ENCODE measurements at places on chromosomes 7 and 10.
A peak's percentile ranks its signal among the peaks of the same experiment; 100 is the strongest.

GRCh38 chr7:84735677-84736076 is 451.2 kb downstream of the SEMA3D start:
- no peak for DNase-seq

DNA sequence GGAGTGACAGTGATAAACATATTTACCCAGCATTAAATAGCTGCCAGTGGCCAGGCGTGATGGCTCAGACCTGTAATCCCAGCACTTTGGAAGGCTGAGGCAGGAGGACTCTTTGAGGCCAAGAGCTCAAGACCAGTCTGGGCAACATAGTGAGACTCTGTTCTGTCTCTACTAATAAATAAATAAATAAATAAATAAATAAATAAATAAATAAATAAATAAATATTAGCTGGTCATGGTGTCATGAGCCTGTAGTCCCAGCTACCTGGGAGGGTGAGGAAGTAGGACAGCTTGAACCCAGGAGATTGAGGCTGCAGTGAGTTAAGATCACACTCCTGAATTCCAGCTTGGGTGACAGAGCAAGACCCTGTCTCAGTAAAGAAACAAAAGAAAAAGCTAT is 384.0 kb upstream of the ADARB2 start:
- DNase-seq, result no peak

DNA sequence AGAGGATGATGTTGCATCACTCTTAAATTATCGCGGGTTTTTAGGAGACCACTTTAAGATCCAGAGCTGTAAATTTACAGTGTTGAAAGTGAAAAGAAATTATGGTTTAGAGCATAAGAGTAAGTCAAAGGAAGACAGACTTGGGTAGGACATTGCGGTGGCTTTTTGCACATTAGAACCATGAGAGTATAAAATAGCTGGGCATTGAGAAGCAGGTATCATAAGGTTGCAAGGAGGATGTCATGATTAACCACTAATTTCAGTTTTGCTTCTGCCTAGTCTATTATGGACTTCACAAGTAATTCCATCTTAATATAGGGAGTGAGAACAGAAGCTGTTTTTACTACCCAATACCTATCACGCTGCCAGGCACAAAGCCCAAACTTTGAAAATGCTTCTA is 57.7 kb downstream of the CALCR start:
- DNase-seq, result no peak

DNA sequence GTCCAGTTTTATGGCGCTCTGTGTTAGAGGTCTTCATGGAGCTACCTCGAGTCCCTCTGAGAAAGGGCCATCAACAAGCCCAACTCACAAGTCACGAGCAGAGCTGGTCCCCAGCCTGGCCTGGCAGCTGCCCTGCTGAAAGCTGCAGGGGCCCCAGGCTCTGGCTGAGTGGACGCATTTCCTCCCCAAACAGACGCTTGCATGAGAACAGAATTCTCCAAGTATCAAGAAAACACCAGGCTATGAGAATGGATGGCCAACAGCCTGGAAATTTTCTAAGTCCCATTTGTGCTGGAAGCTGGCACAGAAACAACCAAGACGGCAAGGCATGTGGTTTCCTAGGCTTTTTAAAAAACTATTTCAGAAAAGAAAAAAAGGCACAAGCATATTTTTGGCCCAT is 114.8 kb downstream of the FAM53B start:
- DNase-seq, result no peak

DNA sequence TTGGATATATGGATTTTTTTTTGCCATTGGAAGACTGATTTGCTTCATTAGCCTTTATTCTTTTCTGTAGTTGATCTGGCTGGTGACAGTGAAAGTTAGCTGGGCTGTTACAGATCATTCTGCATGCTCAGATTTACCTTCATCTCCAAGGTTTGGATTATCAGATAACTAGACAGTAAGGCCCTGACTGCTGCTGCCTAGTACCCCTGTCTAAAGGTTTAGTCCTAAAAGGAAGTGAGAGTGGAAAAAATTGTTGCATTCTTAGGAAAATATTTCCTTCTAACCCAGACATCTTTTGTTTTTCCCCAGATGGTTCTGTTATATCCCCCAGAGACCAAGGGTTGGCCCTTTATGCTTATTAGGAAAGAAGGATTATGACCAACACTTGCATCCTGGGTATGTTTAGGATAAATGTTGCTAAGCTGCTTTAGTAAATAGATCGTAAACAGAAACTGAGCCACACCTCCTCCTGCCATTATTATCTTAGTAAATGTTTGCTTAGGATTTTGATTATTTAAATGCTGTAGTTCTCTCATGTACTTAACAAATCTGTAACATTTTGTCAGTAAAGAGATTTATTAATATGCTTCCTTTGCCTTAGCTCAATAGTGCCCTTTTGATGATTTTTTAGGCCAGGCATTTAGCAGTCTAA is 44.4 kb downstream of the MCU start:
- no peak for DNase-seq

- no peak for DNase-seq
These were observed 16.1 kb upstream of the DMBT1 start for GRCh38 chr10:122544493-122544892.

GRCh38 chr7:14776266-14776665 is 126.3 kb downstream of the DGKB start:
- DNase-seq, result no peak

GRCh38 chr7:155368894-155369600 is 71.4 kb downstream of the INSIG1 start:
- DNase-seq, result no peak

DNA sequence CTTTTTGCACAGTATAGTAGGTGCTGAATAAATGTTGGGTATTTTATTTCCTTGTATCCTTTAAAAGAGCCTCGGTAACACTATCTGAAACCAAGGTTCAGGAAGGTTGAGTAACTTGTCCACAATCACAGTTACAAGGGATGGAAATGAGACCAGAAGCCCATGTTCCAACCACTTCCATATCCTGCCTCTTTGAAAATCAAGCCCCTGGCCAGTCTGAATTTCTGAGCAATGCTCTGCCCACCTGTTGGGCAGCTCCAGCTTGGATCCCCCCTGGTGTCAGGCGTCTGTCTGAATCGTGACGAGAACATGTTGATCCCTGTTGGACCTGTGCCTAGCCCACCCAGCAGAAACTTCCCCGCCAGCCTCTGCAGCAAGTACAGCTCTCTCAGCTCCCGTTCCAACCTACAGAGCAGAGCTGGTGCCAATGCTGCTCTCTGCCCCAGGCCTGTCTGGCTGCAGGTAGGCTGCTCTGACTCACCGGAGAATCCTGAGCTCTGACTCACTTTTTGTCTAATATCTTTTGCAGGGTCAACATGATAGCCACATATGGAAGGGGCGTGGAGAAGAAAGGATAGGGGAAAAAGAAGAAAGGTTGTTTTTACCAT is 595.5 kb downstream of the INHBA start:
- DNase-seq, result no peak

GRCh38 chr7:101563943-101564777 is 64.9 kb downstream of the MYL10 start:
- no peak for DNase-seq

- no peak for DNase-seq
These were observed 493.9 kb downstream of the PLXNA4 start for GRCh38 chr7:132082394-132082793.

DNA sequence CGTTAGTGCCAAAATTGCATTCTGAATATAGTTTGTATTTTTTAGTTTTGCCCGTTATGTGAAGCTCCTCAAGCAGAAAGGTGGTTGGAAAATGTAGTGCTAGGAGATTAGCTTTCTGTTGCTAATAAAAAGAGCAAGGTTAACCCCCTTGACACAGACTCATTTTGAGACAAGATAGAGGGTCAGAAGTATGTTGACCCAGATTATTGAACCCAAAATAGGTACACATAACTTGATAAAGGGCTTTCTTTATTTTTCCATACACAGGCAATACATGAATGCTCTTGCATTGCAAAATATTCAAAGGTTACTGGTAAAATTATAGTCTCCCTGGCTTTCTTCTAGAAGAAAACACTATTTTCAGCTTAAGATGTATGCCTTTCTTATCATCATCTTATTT is 10.0 kb upstream of the PON2 start:
- DNase-seq, result no peak

DNA sequence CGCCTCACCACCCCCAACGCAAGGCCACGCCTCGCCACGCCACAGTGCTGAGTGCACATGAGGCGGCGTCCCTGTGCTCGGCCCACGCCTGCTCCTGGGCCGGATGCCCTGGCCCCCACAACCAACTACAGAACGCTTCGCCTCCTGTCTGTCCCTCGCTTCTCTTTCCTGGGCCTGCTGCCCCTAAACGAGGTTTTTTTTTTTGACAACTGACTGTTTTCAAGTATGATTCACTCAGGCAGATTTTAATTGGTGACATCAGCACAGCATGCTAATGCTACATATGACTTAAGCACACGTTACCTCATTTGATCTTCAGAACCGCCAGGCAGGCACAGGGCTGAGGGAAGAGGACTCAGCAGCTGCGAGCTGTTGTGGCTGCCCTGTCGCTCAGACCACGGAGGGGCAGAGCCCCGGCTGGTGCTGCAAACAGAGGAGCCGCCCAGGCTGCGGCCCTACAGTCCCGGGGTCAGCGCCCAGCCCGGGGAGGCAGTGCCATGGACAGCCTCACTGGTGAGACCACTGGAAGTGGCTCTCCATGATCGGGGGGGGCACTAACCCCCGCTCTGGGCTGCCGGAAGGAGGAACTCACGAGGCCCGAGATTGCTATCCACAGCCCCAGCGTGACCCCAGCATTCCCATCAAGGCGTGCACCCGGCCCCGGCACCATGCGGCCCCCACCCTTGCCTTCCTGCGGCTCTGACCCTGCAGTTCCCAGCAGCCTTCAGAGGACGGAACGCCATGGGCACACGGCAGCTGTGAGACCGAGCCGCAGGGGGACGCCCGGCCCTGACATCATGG is 212.8 kb downstream of the MAD1L1 start:
- peak; percentile 53 for DNase-seq

- DNase-seq, result no peak
These were observed 3.1 kb downstream of the STRA8 start for GRCh38 chr7:135236727-135237126.

DNA sequence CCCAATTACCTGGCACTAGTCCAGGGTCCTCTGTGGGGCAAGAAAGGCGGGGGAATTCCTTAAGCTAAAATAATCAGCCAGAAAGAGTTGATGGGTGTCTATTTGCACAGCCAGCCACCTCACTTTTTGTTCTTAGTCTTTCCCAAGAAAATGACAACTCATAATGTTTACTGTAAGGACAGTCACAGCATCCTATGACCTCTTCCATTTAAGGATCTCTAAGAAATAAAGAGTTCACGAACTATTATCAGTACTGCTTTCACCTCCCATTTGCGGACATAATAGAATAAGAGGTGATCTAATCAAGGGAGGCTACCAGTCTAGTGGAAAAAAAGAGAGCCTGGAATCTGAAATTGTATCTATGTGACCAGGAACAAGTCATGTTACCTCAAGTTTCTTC is 72.4 kb upstream of the LRRC17 start:
- no peak for DNase-seq

- no peak for DNase-seq
These were observed 8.2 kb downstream of the AGFG2 start for GRCh38 chr7:100546926-100547800.

- no peak for DNase-seq
These were observed 5.9 kb downstream of the FEZF1 start for GRCh38 chr7:122298618-122299017.

GRCh38 chr10:119465085-119465484 is 77.4 kb downstream of the RGS10 start:
- DNase-seq, result no peak

- DNase-seq, result peak; percentile 8
These were observed 143.3 kb downstream of the HDAC9 start for GRCh38 chr7:18638594-18639452.

- no peak for DNase-seq
These were observed 1.5 kb downstream of the ANK3 start for GRCh38 chr10:60388116-60388625.

DNA sequence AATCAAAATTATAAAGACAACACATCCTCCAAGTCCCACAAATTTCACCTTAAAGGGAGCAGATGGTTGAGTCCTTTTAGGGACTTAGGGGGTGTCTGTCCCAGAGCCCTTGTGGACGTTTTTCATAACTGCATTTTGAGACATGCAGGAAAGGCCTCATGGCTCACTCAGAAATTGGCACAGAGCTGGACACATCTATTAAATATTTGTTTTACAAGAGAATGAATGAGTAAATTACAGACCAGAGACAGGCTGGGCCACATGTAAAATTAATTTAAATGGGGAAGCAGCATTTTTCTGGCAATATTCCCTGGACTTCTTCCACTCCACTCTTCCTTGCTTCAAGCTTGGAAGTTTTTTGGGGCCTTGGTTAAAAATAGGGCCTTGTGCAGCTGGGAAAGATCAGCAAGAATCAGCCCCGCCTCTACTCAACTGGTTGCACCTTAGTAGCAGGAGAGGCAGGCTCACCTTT is 20.0 kb downstream of the LAMB1 start:
- DNase-seq, result no peak
